ENCODE measurements at places on chromosomes 3 and 15.
A peak's percentile ranks its signal among the peaks of the same experiment; 100 is the strongest.

DNA sequence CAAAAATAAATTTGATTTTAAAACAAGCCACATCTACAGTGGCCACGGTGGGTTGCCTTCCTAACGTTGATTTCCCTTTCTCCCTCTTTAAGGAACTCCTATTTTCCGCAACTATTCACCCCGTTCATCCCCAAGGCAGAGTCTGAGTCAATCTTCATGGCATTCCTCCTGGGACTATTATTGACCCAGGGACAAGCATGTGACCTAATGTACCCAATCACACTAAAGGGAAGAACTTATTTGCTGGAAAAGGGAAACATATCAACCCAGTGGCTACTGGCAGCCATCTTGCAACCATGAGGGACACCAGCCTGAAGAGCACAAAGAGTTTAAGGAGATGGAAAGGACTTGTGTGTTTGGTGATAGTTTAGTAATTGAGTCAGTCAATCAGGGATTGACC is 55.4 kb upstream of the ARHGEF3 start:
- DNase-seq, result no peak

DNA sequence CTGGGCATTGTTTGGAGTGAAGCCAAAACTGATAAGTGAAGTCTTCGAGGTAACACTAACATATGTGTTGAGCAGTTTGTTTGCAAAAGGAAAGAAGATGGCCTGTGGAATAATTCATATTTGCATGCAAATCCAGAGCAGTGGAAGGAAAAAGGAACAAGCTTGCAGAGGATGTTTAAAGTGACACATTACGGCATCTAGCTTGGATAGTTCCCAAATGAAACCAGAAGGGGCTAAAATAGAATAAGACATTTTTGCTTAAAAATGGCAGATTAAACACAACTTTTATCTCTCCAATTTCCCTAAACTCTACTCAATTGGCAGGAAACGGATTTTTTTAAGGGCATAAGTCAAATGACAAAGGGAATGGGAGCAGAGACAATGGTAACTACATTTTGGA is 25.4 kb upstream of the RYK start:
- DNase-seq, result no peak

- DNase-seq, result no peak
These were observed 391.4 kb upstream of the FRG2C start for GRCh38 chr3:75272691-75273090.

GRCh38 chr3:54283470-54283869 is 161.1 kb downstream of the CACNA2D3 start:
- no peak for DNase-seq

- DNase-seq, result no peak
These were observed 25.5 kb upstream of the HYKK start for GRCh38 chr15:78481917-78482316.

- no peak for DNase-seq
These were observed 68.9 kb downstream of the MINDY2 start for GRCh38 chr15:58840048-58840447.

- DNase-seq, result no peak
These were observed 256.3 kb downstream of the LRTM1 start for GRCh38 chr3:54671511-54671910.

DNA sequence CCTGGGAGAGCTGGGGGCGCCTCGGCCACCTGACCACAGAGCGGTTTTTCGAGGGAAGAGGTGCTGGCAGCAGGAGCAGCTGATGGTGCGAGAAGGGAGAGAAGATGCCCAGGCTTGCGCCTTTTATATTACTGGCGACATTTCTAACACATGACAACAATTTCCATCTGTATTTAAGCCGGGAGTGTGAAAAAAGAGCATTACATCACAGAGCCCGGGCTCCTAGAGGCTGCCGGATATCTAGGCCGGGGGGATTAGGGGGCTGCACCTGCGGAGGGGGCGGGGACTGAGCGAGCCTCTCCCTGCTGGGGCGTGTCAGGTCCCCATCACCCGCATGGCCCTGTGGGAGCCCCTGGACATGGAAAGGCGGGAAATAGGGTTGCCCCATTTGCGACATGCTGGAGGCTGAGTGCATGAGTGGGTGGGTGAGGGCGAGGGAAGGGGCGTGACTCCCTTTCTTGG is 440.7 kb downstream of the MAGI1 start:
- DNase-seq, result peak; percentile 67

DNA sequence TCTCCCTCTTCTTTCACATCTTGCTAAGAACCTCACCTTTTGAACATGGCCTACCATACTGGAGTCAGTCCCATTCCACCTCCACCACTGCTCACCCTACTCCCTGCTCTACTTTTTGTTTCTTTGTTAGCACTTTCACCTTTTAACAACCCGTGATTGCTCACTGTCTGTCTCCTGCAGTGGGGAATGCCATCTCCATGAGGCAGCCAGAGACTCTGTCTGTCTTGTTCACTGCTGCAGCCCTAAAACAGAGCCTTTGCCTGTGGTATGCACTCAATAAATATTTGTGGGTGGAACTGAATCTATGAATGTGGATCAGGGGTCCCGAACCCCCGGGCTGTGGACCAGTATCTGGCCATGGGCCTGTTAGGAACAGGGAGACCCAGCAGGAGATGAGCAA is 16.5 kb upstream of the TLE3 start:
- no peak for DNase-seq

DNA sequence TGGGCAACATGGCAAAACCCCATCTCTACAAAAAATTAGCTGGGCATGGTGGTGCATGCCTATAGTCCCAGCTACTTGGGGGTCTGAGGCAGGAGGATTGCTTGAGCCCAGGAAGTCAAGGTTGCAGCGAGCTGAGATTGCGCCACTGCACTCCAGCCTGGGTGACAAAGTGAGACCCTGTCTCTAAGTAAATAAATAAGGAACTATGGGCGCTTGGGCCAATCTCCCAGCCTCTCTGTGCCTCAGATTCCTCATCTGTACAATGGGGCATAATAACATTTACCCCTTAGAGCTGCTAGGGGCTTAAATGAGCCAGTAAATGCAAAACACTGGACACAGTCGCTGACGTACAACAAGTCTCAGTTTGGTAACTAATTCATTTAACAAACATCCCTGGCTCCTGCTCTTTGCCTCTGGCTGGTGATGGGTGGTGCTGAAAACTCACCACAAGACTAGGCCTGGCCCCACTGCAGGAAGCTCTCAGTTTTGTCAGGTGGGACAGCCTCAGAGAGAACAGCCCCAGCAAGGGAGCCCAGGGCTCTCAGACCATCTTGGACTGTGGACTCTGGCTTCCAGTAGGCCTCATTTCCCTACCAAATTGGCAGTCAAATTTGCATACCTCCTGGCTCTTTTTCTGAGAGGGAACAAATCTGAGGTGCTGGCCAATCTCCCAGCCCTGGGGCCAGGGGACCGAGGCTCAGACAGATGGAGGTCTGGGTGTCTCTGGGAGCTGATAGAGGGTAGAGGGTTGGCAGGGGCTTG is 6.4 kb upstream of the TBC1D2B start:
- DNase-seq, result no peak

DNA sequence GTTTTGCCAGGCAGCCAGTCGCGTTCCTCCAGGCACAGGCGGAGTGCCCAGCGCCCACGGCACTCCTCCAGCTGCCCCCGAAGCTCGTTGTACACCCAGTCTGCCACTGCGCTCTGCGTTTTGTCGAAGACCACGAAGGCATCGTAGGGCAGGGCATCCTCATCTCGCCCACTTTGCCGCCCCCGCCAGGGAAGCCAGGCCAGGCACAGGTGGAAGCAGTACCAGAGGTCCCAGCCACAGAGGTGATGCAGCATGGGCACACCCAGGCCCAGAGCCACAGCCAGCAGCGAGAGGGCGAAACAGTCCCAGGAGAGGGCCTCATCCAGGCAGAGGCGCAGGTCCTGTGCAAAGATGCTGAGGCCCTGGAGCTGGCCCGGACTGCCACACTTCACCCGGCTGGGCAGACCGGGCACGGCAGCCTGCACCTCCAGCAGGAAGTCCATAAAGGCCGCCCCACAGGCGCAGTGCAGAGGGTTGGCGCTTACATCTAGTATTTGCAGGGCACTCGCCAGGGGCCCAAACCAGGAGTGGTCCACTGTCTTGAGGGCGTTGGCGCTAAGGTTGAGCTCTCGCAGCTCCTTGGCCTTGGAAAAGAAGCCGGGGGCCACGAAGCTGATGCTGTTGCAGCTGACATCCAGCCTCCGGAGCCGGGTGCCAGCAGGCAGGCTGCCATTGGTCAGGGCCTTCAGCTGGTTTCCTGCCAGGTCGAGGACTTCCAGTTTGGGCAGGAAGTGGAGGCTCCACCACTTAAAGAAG is 3.7 kb downstream of the TLR9 start:
- no peak for DNase-seq

DNA sequence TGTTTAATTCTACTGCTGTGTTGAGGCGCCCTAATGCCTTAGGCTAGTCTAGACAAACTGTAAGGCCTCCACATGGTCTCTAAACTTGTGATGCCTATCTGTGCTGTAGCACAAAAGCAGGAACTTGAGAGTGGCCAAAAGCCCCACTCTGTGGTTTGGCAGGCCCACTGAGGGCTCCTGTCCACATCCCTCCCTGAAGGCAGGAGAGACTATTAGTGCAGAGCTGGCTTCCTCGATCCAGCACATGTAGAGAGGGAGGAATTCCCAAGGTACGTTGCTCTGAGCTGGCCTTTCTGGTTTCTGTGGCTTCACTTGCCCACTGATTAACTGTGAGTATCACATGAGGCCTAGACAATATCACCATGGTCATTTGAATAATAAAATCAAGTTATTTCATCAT is 90.6 kb downstream of the POLR2M start:
- no peak for DNase-seq

DNA sequence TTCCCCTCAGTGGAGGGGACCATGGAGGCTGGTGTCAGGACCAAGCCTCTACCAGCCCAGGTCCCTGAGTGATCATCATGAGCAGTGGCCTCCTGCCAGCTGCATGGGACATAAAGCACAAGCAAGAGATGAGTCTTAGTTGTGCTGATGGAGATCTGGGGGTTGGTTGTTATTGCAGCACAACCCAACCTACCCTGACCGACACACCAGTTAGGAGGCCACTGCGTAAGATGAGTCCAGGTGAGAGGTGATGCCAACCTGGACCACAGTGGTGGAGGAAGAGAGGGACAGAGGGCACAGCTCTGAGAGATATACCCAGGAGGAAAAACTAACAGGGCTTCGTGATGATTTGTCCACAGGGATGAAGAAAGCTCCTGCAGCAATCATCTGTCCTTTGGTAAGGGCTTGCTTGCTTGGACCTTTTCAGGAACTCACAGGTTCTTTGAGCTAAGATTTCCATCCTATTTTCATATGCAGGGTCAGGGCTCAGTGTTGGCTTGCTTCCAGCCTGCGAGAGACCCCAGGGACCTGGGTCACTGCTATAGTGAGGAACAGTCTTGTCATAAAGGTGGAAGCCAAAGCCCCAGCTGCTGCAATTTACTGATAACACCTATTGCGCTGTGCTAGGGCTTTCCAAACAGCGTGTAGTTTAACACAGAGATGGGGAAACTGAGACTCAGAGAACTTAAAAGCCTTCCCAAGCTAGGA is 8.1 kb downstream of the RASGRF1 start:
- DNase-seq, result no peak

DNA sequence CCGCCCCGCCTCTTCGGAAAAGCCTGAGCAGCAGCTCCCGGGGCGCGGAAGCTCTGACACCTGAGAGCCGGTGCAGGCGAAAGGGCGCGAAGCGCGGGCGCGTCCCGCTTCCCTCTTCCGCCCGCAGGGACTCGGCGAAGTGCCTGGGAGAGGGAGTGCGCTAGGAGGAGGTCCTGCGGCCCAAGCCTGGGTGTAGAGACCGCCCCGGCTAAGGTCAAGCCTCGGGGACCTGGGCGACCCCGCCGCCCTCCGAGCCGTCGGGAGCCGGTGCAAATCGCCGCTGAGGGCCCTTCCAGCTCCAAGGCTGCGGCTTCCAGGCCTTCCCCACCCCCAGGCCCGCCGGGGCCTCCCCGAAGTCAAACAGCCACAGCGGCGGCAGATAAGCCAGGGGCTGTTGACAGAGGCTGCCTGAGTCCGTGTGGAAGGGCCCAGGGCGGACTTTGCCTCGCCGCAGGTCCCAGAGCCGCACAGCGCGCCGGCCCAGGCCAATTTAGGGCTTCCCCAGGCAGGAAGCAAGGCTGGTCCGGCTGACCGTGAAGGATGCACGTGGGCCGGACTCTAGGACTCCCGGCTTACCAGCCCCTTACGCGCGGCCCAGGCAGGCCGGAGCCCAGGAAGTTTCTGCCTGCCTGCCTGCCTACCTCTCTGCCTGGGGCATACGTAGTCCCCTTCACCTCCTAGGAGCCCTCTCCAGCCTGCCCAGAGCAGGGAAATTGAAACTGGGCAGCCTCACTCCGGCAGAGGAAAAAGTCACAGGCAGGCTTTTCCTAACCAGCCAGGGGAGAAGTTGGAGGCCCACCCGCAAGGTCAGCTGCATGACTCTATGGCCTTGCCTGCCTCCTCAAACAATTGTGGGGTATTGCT is 2.3 kb downstream of the ITPKA start:
- no peak for DNase-seq

DNA sequence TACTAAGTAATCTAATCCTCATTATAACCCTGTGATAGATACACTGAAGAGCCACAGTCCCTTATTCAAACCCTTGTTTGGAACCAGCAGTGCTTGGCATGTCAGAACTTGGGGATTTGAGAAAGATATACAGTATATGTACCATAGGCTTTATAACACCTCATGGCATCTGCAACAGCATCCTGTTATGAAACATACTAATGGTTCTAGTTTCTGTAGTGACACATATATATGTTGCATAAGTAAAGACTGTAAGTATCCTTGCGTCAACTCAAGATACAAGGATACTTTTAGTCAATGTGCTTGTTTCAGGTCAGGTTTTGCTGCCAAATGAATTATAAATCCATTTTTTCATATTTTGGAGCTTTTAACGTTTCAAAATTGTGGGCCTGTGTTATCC is 58.5 kb downstream of the CCNL1 start:
- no peak for DNase-seq

- DNase-seq, result no peak
These were observed 12.0 kb upstream of the TASOR start for GRCh38 chr3:56694867-56695683.

- DNase-seq, result no peak
These were observed 16.5 kb upstream of the FGF7 start for GRCh38 chr15:49406352-49407118.

GRCh38 chr15:100307241-100308212 is 34.2 kb downstream of the ADAMTS17 start:
- no peak for DNase-seq

- peak; percentile 76 for DNase-seq
These were observed 21.2 kb upstream of the SMAD3 start for GRCh38 chr15:67043939-67044771.

GRCh38 chr3:79473993-79474392 is 293.8 kb downstream of the ROBO1 start:
- DNase-seq, result no peak

- DNase-seq, result no peak
These were observed 55.2 kb upstream of the GBE1 start for GRCh38 chr3:81816473-81817250.

Measured in SW480 (cell line).